HEK293T (cell line): ENCODE measurements at places on chromosomes 1 and 21.
A peak's percentile ranks its signal among the peaks of the same experiment; 100 is the strongest.

- no peak for DNase-seq
Measured at GRCh38 chr1:3598522-3599285, 12.6 kb downstream of the MEGF6 start.

- DNase-seq = no peak
Measured at GRCh38 chr1:101873672-101874071, 123.1 kb downstream of the OLFM3 start.

- DNase-seq = no peak
Measured at GRCh38 chr1:77068013-77068412, 151.2 kb downstream of the PIGK start.

DNA sequence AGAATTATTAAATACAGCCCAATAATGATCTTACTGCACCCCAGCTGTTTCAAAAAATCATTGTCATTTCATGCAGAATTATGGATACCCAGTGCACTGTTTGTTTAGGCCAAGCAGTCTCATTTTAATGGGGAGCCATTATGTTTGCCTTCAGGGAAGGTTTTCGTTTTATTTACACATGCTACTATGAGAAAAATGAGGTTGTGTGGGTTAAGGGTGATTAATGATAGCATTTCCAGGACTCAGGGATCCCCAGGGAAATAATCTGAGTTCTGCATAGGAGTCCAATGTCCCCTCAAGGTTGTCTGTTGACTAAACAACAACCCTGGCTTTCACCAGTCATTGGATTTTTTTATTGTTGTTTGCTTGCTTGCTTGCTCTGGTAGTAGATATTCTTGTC lies 71.0 kb upstream of the ZP4 start:
- DNase-seq = no peak

DNA sequence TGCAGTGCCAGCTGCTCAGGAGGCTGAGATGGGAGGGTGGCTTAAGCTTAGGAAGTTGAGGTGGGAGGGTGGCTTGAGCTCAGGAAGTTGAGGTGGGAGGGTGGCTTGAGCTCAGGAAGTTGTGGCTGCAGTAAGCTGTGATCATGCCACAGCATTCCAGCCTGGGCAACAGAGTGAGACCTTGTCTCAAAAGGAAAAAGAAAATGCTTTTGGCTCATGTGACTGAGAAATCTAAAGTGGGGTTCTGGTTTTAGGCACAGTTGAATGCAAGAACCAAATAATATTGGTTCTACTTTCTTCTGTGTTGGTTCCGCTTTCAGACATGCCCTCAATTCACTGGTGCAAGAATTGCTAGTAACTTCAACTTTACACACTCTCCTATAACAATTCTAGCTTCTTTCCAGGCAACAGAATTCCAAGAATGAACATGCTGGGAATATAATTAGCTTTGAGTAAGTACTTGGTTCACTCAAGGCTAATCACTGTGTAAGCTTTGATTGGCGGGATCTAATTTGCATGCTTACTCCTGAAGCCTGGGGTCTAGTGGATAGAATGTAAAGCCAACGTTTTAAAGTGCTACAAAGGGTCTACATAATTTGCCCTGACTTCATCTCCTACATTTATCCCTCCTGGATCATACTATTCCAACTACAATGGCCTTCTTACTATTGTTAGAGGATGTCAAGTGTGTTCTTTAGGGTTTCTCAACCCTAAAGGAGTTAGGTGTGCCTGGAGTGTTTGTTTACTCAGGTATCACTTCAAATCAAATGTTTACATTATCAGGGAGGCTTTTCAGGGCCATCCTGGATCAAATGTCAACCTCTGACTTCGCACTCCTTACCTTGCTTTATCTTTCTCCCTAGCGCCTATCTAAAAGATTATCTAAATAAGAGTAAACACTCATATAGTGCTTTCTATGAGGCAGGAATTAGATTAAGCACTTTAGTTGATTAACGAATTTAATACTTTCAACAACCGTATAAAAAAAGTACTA lies 115.1 kb downstream of the SLC16A1 start:
- no peak for DNase-seq

- no peak for DNase-seq
Measured at GRCh38 chr1:75614399-75614756, 3.5 kb upstream of the SLC44A5 start.

- DNase-seq = no peak
Measured at GRCh38 chr1:53896635-53897229, 2.7 kb downstream of the DIO1 start.

DNA sequence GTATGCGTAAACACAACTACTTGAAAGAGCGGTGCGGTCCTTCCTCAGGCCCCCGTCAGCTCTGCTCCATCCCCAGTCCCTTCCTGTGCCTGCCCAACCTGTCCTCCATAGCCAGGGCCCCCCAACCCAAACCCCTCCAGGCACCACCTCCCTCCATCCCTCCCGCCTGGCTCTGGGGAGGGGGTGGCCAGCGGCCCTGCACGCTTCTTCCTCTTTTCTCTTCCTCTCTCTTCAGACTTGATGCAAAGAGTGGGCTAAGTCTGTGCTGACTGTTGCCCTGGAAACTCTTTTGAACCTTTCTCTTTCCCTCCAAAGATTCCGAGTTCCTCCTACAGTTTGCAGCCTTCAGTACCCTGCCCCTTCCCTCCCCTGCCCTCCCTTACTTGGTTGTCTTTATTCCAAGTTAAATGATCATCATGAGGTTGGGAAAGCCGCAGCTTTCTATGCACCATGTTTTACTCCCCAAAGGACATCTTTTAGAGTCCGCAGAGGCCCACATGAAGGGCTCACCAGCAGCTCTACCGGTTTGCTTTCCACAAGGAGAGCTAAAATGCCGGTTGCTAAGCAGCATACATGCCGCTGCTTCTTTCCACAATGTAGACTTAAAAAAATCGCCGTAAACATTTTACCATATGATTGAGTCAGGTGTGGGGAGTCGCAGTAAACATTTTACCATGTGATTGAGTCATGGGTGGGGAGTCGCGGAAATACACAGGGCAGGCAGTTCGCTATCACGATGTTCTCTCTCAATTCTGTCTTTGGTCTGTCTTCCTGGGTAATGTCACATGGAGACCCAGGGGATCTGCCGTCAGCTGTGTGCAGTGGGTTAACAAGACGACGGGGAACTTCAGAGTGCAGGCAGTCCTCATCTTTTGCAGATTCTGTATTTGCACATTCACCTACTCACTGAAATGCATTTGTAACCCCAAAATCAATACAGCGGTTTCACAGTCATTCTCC lies 525.3 kb downstream of the KIF26B start:
- no peak for DNase-seq

GRCh38 chr1:11187494-11187893 lies 1.7 kb upstream of the ANGPTL7 start:
- no peak for DNase-seq

DNA sequence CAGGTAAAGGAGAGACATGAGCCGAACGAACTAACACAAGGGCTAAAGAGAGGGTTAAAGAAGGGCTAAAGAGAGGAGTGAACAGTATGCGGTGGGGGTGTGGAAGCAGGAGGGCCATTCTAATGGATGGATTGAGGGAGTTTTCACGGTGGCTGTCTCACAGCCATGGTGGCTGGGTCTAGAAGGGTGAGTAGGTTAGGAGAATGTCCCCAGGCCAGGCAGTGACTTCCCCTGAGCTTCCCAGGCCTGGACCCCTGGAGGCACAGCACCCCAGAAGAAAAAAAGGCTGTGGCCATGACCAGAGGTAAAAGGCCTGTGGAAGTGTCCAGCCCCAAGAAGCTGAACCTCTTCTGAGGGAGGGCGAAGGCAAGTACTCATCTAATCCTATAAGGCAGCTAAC lies 3.6 kb downstream of the FNDC5 start:
- no peak for DNase-seq

GRCh38 chr1:237867380-237867888 lies 23.3 kb downstream of the ZP4 start:
- DNase-seq = no peak

GRCh38 chr1:171916315-171916771 lies 75.0 kb downstream of the DNM3 start:
- DNase-seq = no peak

DNA sequence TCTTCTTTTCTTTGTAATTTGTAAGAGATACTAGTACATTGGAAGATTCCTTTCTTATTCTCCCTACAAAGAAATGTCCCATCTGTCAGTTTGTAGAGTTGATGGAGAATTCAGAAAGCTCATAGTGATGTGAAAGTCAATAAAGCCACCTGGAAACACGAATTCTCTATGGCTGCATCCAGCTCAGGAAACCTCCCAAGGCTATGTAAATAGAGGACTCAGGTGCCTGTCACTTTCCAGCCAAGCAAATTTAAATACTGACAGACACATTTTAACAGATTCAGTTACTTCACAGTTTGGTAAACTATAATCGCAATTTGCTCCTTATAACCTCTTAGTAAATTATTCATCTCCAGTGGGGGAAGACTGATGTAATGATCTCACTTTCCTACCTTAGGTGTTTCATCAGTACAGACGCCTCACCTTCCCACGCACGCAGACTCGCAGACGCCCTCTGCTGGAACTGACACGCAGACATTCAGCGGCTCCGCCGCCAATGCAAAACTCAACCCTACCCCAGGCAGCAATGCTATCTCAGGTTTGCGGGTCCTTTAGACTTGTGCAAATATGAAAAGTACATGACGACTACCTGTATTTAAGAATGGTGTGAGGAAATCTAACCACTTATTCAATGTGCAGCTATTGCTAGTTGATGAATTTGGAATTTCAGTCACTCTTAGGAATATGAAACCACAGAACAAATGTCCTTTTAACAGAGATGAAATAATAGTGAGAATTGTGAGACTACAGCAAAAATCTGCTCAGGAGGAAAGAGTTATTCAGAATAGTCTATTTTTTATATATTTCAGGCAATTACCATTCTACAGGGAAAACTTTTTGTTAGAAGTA lies 60.6 kb downstream of the PTPRC start:
- DNase-seq = peak; percentile 77

DNA sequence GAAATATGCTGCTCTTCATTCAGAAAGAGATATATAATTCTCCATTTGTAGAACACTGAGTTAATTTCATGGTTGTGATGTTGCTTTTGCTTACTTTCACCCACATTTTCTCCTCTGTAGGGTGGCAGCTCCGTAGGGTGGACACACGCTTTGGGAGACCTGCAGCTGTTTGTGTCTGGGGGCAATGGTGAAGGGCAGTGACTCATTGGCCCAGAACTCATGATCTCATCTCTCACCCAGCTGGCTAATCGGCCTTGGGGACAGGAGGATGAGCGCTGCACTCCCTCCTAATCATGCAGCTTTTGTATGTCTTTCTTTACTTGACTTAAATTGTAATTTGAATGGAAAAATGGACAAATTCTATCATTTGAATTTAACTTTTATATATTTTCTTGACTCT lies 9.6 kb downstream of the DISC1 start:
- no peak for DNase-seq

DNA sequence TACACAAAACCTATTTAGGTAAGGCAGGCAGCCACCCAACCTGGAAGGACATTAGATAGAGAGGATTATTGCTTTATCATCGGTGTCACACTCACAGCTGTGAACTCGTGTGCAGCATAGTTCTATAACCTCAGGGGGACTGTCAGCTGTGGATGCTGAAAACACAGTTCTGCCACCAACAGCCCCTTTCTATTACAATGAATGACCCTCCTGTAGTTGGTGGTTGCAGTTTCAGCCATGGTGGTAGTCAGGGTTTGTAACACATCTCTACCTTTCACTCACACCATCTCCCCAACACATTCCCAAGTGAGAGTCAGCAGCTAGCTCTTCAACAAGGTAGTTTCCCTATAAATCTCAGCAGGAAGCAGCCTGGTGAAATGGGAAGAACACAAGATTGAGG lies 136.8 kb downstream of the ZC3H11B start:
- no peak for DNase-seq

- peak; percentile 56 for DNase-seq
Measured at GRCh38 chr1:163174524-163175437, 27.9 kb downstream of the RGS5 start.

GRCh38 chr1:3168678-3169077 lies 99.7 kb downstream of the PRDM16 start:
- DNase-seq = no peak

GRCh38 chr1:180131510-180131909 lies 23.2 kb upstream of the QSOX1 start:
- DNase-seq = no peak

- no peak for DNase-seq
Measured at GRCh38 chr1:55547405-55547804, 332.2 kb upstream of the USP24 start.

- DNase-seq = no peak
Measured at GRCh38 chr1:234840843-234841242, 230.9 kb upstream of the IRF2BP2 start.

GRCh38 chr1:118931876-118932275 lies 56.3 kb downstream of the TBX15 start:
- no peak for DNase-seq

GRCh38 chr21:26982767-26983166 lies 15.9 kb upstream of the ADAMTS5 start:
- DNase-seq = no peak

- no peak for DNase-seq
Measured at GRCh38 chr1:180936110-180937011, 23.7 kb downstream of the KIAA1614 start.

DNA sequence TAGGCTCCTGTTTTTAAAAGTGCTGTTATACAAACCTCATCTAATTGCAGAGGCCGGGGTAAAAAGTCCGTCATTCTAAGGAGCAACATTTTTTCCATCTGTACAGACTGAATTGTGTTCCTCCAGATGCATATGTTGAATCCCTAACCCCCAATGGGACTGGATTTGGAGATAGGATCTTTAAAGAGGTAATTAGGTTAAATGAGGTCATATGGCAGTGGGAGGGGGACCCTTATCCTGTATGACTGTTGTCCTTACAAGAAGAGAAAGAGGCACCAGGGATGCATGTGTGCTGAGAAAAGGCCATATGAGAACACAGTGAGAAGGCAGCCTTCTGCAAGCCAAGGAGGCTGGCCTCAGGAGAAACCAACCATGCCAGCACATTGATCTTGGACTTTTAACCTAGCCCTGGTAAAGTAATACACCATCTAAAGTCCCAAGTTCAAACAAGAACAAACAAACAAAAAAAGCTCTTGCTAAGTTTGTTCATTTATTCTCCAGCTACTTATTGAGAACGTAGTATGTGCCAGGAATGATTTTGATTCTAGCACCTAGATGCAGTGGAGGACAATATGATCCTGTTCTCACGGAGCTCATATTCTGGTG lies 352.4 kb downstream of the NTNG1 start:
- no peak for DNase-seq

DNA sequence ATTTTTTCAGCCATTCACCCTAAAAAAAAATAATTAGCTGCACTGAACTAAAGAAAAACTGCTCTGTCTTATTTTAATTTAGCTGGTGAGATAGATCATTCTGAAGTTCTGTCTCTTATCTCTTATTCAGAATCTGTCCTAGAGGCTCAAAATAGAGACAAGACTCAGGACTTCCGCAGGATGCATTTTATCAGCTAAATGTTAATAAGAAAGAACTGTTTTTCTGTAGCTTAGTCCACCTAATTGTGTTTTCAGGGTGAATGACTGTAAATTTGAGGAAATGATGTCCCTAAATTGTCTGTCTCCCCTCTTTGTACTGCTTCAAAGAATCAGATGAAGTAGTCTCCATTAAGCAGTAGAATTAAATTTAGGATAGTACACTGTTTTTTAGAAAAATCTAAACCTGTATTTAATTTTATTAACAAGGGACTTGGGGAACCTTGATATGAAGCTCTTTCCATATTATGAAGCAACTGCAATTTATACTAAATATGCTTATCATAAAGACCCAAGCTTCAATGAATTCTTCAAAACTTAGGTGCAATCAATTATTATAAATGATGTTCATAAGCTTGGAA lies 671.9 kb downstream of the RWDD3 start:
- DNase-seq = no peak
